ENCODE measurements at places on chromosomes 13 and 19.
A peak's percentile ranks its signal among the peaks of the same experiment; 100 is the strongest.

DNA sequence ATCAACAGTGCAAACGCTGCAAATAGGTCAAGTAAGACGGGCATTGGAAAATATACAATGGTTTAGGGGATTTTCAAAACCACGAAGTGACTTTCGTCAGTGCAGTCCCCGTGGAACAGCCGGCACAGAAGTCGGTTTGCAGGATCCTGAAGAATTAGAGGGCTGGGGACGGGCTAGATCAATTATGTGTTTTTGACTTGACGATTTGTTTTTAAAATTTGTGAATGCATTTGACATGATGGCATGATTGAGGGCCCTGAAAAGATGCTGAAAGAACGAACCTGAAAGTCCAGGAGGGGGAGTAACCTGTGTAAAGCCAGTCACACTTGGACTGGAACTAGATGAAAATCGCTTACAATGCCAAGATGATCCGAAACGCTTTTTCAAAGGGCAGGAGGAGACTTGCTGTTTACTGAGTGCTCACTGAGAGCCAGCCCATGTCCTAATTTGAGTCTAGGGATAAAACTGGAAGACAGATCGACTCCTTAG is 8.9 kb upstream of the DGKH start:
- no peak for DNase-seq

- no peak for DNase-seq
Observed at GRCh38 chr13:46797501-46798237, 708 bp upstream of the ESD start.

- DNase-seq: peak; percentile 43
Observed at GRCh38 chr13:47109028-47109427, 212.2 kb upstream of the HTR2A start.

DNA sequence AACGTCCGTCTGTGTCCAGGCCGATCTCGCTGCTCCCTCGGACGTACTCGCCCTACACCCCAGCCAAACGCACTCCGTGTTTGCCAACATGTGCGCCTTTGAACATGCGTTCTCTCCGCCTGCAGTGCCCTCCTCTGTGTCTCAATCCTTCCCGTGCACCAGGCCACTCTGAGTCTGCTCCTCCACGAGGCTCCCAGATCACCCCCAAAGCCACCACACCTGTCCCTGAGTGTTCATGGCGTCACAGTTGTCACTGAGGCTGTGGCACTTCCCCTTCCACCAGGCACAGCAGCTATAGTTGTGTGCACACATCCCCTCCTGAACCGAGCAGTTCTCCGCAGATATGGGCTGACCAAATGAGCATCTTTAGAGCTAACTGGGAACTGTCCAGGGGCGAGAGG is 35.6 kb downstream of the RASA3 start:
- no peak for DNase-seq

DNA sequence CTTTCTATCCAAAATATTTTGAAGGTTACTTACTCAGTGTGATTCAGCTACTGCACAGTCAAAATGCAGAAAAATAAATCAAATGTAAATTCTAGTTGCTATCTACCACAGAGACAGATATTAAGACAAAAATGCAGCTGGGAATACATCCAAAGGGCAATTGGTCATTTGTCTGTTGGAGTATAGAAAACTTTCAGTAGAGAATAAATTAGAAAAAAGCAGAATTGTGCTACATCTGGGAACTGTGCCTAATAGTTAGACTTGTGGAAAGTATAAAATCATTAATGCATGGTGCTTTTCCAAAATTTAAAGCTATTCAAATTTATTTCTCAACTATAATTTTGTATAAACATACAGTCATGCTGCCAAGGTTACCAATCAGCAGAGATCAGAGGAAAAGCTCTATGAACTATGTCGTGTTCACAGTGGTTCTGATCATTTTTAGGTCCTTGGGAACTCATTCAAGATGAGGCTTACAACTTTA is 1635.8 kb downstream of the PCDH9 start:
- peak; percentile 99 for DNase-seq

- no peak for DNase-seq
Observed at GRCh38 chr19:39004403-39004802, 27.9 kb downstream of the FBXO27 start.

- peak; percentile 32 for DNase-seq
Observed at GRCh38 chr13:94993616-94994015, 281.3 kb upstream of the SOX21 start.
